ENCODE measurements at places on chromosomes 5 and 9.

DNA sequence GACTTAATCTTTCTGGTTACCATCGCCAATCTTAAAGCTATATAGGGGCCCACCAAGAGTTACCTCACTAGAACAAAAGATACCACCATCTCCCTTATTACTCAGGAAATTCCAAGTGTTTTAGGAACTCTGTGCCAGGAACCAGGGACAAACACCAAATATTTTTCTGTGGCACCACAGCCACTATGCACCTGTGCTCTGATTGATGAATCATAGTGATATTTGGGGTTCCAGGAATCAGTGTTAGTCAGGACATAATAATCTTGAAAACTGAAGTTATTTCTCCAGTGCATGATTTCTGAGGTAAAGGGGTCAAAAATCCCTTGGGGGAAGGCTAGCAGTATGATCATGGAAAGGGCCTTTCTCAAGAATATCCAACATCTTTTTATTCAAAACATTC lies 10.2 kb upstream of the TMED7 start:
- DNase-seq: no peak

- no peak for DNase-seq
Measured at GRCh38 chr5:106801554-106801953, 869.2 kb downstream of the EFNA5 start.

DNA sequence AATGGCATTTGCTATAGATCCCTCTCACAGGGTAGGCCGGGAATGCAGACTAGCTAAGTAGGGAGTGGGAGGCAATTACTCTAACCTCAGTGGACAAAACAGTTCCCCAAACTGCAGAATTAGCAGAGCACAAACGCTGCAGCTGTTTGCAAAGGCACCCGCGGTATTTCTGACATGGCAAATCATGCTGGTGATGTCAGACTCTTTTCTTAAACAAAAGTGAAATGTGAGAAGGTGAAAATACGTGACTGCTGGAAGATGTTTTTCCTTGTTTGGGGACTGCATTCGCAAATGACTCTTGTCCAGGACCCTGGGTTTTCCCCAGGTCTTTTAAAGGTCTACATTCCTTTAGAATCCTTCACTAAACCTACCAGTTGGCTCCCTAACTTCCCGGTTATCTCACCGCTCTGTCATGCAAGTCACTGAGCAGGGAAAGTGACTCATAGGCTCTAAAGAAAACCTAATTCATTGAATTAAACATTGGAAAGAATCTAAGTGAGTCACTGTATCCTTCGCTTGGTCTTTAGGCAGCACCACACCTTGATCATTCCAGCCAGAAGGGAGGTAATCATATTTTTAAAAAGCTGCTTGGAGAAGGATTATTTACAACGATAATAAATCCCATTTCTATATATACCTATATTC lies 91.5 kb upstream of the DNAH5 start:
- peak; percentile 33 for DNase-seq

- DNase-seq: no peak
Measured at GRCh38 chr5:141223112-141223783, at the start of gene PCDHB14. PCDHB14 (plus strand) TSS chr5:141223343; CDS start chr5:141223506, 163 bp downstream.

DNA sequence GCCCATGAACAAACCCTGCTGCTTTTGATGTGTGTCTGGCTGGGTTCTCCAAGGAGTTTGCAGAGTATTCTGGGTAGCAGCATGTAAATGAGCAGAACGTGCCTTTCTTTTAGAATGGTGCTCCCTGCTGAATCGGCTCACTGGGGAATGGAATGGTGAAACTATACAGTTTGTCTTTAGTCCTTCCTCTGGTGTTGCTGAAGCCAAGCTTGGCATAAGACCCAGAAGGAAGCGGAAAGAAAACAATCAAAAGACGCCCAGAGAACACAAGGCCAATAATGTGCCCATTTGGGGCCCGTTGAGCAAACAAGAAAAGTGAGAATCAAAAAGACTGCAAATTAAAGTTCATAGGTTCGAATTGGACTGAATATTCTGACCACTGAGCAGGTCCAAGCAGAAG lies 60.1 kb downstream of the MVB12B start:
- DNase-seq: no peak

- no peak for DNase-seq
Measured at GRCh38 chr9:37812773-37813379, 12.3 kb downstream of the DCAF10 start.

DNA sequence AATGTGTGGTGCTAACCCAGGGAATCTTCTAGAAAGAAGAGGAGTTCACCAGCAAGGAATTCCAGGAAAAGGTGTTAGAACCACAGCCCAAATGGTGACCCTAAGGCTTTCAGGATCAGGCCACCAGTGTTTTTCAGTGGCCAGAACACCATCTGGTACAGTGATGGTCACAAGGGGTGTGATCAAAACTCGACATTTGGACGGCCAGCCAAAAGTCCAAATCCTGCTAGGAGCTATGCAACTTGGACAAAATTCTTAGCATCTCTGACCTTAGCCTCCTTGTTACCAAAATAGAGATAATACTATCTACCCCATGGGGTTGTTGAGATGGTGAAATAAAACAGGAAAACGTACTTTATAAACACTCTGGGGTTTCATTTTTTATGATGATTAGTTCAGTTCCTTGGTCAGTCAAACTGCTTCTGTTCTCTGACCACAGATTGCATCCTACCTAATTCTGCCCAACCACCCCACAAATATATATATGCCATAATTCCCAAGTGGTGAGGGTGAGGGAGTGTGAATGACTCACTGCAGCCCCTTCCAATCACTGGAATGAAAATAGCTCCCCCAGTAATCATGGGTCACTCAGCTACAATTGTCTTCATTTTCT lies 210.3 kb downstream of the CDK5RAP2 start:
- no peak for DNase-seq

GRCh38 chr9:122179054-122179689 lies 19.5 kb downstream of the MORN5 start:
- no peak for DNase-seq

DNA sequence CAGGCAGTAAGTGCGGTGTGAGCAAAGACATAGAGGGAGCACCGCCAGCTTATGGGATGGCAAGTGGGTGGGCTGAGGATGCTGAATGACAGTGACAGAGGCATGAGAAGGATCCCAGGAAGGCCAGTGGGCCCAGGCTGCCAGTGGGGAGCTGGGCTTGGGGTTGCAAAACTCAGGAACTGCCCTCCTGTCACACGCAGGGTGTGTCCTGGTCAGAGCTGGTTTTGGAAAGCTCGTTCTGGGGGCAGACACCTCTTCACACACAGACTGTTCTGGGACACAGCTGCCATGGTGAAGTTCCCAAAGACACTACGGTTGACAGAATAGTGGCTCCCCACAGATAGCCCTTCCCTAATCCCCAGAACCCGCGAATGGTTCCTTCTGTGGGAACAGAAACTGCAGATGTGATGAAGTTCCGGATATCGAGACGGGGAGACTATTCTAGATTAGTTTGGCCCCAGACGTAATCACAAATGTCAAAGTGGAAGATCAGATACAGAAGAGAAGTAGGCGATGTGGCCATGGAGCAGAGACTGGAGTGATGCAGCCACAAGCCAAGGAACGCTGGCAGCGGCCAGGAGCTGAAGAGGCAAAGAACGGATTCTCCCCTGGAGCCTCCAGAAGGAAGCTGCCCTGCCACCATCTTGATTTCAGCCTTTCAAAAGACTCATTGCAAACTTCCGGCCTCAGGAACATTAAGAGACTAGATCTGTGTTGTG lies 159.0 kb downstream of the COL23A1 start:
- DNase-seq: no peak

DNA sequence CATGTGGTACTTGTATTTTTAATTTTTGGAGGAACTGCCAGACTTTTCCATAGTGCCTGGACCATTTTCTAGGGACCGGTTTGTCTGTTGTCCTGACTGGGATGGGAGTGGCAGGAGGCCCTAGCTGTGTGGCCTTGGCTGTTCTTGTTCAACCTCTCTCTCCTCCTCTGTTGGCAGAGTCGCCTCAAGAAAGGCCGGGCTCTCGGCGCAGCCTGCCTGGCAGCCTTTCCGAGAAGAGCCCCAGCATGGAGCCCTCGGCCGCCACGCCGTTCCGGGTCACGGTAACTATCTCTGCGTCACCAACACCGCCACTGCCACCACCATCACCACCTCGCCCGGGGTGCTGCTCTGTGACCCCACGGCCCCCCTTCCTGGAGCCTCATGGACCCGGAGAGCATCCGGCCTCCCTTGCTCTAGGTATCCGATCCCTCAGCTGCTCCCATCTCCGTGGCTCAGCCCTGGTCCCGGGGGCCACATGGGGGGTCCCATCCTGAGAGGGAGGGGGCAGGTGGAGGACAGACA lies 27.1 kb downstream of the DAB2IP start:
- DNase-seq: no peak

DNA sequence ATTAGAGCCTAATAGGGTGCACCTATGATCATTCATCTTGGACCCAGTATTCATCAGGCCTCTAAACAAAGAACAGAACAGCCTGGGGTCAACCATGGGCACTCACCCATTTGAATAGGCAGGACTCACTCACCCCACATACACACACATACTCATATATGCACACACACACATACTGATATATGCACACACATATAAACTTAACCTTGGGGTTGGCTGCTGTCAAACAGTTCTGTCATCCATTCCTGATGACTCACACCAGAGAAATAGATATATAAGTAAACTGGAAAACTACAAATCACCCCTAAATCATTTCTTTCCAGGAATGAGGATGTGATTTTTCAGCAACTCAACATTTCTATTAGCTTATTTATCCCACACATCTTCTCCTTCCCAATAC lies 51.3 kb downstream of the ARL15 start:
- DNase-seq: no peak

DNA sequence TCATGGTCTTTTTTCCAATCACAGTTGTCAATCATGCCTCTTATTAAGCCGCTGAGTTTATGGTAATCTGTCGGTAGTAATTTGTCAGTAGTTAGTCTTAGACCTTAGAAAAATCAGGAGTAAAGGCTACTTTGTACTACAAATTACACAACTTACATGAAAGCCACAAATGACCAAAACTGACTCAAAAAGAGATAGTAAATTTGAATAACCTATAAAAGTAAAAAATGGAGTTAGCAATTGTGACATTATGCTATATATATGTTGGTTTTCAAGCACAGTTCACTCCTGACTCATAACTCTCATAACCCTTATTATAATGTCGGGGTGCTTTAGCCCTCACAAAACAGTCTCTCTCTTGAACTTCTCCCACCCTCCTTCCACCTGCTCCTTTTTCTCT lies 251.8 kb downstream of the ROR2 start:
- no peak for DNase-seq

DNA sequence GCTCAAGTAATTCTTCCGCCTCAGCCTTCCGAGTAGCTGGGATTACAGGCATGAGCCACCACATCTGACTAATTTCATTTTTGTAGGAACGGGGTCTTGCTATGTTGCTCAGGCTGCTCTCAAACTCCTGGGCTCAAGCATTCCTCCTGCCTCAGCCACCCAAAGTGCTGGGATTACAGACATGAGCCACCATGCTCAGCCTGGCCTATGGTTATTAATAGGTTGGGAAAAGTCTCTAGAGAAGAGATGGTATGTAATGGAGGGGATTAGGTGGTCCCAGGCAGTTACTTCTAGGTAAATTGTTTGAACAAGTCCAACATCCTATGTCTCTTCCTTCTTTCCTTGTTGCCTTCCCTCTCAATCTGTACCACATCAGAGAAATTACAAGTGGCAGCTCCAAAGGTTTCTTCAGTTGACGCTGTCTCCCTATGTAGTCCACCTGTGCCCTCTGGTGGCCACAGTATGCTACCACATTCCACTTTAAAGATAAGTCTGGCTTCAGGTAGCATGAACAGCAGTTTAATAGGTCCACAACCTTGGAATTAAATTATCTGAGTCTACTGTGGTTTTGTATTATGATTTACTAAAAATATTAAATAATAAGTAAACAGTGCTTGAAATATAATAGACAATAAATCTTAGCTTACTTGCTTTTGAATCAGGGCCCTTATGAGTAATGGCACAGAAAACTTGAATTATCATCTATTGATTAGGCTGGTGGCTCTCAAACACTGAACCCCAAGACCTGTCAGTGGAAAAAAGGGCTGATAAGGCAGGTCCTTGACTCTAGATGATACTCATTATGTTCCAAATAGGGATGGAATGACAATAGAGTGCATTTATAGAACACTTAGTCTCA lies 9.7 kb downstream of the TIGD6 start:
- peak; percentile 74 for DNase-seq

DNA sequence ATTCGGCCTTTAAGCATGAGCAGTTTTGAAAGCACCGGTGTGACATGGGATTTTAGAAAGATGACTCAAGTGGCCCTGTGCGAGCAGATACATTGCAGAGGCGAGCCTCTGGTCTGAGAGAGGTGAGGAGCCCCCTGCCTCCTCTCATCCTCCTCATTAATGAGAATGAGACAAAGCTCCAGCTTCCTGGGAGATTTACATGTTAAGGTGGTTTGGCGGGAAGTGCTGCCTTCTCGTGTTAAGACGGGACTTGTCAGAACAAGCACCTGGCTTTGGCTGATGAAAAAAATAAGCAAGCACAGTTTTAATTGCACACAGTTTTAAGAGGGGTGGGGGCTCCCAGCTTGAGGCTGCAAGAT lies 68.1 kb downstream of the ACTL7B start:
- no peak for DNase-seq

GRCh38 chr5:113215401-113216060 lies 219.3 kb downstream of the TSSK1B start:
- no peak for DNase-seq

GRCh38 chr9:133074111-133074651 lies 12.4 kb downstream of the CEL start:
- no peak for DNase-seq

DNA sequence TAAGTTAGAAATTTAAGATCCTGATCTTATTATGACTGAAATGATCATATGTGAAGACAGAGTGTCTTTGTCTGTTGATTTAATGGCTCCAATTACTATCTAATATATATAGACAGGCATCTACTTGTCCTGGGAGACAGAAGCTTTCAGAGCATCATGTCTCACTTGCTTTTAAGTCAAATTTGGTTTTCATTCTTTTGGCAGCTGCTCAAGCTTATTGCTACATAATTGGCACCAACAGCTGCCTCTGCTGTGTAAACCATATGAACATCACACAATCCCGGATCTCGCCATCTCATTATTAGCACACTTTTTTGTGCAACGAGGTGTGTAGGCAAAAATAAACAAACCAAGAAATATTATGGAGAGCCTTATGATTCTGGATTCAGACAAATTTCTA lies 1717.9 kb downstream of the EFNA5 start:
- DNase-seq: no peak

DNA sequence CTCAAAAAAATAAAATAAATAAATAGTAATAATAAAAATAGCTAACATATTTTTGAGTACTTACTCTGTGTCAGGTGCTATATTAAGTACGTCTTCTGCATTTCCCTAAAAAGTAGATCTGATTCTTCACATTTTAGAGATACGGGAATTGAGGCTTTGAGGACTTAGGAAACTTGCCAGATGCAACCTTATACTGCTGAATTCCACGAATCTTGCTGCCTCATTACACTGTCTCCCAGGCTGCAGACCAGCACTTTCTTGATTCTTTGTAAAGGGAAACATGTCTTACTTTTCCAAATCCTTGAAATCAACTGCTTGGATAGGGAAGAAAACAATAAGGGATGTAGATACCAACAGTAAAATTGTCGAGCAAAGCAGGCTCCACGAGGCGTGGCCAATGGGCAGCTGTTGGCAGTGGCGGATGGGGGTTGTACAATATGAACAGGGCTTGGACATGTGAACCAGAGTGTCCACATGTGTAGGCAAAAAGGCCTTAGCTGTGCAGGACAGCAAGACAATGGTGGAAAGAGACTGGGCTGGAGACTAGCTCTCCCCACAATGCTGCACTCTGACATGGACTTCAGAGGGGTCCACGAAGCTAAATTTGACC lies 124.3 kb upstream of the RAI14 start:
- no peak for DNase-seq

GRCh38 chr9:35158501-35159280 lies 3.1 kb upstream of the UNC13B start:
- DNase-seq: no peak

Measured in WTC11 (cell line).